ENCODE measurements at places on chromosomes 16 and 17.

DNA sequence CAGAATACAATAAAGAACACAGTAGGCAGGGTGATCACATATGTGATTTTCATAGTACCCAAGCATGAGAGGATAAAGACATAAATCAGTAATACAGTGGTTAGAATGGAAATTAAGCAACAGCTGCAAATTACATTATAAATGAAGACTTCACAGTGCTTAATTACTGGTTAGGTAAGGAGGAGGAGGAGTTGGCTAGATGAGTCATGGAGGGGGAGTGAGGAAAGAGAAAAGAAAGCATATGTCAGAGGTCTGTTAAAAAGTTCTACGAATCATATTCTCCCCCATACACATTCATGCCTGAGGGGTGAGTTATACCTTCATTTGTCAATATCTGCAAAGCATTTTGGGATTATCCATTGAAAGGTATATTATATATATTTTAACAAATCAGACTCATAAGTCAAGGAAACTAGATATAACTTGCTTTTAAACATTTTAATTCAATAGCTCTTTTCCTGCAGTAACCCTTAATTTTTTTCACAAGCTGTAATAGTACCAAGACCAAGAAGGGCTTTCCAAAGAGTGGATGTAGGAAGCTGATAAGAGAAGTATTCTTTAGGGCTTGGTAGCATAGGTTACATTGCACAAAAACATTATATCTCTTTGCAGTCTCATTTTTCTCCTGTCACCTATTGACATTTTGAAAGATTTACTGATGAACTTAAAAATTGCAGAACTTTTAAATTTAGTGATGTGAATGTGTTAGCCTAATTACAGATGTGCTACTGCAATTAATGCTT lies 99.3 kb downstream of the STXBP4 start:
- DNase-seq: no peak

GRCh38 chr16:23501291-23501690 lies 9.0 kb downstream of the GGA2 start:
- DNase-seq: no peak

DNA sequence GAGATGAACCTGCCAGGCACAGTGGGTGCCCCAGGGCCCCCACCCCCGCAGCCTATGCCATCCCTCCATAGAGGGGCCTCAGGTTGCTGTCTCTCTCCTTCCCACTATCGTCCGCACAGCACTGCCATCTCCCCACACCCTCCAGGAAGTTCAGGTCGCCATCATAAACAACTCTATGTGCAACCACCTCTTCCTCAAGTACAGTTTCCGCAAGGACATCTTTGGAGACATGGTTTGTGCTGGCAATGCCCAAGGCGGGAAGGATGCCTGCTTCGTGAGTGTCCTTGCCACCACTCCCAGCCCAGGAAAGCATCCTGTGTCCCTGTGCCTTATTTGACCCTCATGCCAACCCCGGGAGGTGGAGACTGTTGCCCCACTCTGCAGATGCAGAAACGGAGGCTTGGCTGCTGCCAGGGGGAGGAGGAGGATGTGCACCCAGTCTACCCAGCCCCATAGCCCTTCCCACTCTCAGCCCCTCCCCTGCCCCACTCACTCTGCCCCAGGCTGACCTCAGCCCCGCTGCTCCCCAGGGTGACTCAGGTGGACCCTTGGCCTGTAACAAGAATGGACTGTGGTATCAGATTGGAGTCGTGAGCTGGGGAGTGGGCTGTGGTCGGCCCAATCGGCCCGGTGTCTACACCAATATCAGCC lies 3.9 kb downstream of the PRSS21 start:
- no peak for DNase-seq

- no peak for DNase-seq
Observed at GRCh38 chr17:55057184-55057583, 88.6 kb downstream of the STXBP4 start.

- DNase-seq: peak; percentile 73
Observed at GRCh38 chr17:73232587-73233373, 28.9 kb downstream of the CPSF4L start.

- DNase-seq: peak; percentile 52
Observed at GRCh38 chr17:43927060-43927864, 15.0 kb downstream of the PPY start.

DNA sequence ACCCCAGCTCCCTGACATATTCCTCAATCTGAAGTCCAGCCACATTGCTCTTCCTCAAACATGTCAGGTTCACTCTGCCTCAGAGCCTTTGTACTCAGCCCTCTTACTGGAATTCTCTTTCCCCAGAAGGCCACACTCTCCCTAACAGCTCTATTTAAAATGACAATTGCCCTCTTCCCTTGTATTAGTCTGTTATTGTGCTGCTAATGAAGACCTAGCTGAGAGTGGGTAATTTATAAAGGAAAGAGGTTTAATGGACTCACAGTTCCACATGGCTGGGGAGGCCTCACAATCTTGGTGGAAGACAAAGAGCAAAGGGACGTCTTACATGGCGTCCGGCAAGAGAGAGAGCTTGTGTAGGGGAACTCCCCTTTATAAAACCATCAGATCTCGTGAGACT lies 46.0 kb downstream of the HS3ST2 start:
- no peak for DNase-seq

DNA sequence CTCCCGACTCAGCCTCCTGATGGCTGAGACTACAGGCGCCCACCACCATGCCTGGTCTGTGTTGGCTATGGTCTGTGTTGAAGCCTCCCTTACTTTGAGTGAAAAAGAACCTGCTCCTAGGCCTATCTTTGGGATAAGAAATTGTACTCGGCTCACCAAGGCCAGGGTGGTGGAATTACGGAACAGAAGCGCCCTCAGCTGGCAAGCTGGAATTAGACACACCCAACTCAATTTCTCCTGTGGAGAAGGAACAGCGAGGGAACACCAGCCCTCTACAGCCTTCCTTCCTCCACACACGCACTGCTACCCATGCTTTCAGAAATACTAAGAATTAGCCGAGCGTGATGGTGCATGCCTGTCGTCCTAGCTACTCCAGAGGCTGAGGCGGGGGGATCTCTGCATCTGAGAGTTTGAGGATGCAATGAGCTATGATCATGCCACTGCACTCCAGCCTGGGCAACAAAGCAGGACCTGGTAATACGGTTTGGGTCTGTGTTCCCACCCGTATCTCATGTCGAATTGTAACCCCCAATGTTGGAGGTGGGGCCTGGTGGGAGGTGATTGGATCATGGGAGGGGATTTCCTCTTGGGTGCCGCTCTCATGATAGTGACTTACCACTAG lies 40.1 kb upstream of the RBBP6 start:
- peak; percentile 49 for DNase-seq

DNA sequence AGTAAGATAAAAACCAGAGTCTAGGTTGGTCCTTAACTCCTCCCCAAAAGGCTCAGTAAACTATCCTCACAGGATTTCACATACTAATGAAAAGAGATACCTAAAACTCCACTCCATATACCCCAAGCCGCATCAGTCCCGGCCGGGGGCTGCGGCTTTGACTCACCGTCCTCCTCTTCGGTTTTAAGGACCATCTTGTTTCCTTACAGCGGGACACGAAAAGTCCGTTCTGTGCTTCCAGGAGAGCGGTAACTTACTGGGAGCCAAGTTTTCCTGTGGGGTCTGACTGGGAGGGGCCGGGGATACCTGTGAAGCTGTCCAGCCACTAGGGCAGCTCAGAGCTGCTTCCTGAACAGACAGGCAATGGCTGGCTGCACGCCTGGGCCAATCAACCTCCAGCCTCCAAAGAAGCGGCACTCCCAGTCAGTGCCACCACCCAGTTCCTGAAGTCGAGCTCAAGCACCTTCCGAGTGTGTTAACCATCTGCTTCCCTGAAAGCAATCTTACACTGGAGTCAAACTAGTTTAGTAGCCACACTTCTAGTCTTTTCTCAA lies 45.5 kb downstream of the CYTH1 start:
- peak; percentile 94 for DNase-seq

GRCh38 chr17:33689725-33690124 lies 396.6 kb upstream of the ASIC2 start:
- no peak for DNase-seq

DNA sequence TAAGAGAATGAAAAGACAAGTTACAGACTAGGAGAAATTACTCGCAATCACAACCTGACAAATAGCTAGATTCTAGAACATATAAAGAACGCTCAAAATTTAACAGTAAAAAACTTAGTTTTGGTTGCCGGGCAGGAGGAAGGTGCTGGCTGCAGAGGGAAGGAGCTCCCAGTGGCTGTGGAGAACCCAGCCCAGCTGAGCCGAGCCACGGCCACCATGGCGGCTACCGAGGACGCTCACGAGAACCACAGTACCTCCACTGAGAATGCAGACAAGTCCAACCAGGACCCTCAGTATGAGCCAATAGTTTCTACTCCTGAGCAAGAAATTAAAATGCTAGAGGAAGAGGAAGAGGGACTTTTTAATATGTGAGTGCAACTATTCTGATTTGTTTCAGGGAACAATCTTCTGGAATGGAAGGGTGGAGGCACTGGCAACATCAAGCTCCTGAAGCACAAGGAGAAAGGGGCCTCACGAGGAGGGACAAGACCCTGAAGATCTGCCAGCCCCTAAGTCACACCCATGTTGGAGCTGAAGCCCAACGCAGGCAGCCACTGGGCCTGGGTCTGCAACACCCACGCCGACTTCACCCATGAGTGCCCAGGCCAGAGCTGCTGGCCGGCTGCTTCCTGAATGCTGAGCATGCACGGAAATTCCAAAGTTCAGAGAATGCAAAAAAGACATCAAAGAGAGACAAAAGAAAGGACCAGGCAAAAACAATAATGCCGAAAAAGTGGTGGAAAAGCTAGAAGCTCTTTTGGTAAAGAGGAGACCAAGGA lies 55.0 kb downstream of the DNAH17 start:
- DNase-seq: no peak

DNA sequence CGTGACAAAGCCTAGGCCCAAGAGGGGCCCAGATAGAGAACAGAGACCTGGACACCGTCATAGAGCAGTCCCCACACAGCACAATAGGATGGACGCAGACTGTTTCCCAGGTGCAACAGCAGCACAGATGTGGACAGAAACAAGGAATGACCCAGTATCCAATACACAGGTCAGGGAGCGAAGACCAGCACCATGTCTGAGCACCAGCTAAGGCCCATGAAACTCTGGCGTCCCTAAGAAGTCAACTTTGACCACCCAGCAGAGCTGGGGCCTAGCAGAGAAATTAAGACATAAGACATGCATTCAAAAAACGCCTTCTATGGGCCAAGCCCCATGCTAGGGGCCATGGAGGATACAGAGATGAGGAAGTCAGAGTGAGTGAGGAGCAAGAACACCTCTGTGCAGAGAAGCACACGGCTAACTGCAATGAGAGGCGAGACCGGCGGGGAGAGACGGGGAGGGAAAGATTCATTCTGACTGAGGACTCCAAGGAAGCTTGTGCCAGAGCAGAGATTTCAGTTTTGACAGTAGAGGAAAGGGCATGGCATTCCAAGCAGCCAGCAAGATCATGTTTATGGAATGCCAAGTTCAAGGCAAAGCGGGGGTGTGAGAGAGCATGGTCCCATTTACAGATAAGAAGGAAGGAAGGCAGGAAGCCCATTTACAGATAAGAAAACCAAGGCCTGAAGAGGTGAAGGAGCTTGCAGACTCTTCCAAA lies 50.8 kb downstream of the PITPNM3 start:
- no peak for DNase-seq

- DNase-seq: no peak
Observed at GRCh38 chr17:38783227-38783626, 16.1 kb downstream of the PIP4K2B start.

GRCh38 chr17:49486012-49486641 lies 9.0 kb upstream of the NGFR start:
- peak; percentile 46 for DNase-seq

GRCh38 chr17:51487947-51488346 lies 227.6 kb downstream of the UTP18 start:
- peak; percentile 71 for DNase-seq

- DNase-seq: no peak
Observed at GRCh38 chr16:81860287-81861266, 81.5 kb downstream of the PLCG2 start.

GRCh38 chr16:5349670-5350517 lies 252.3 kb upstream of the EEF2KMT start:
- DNase-seq: no peak

GRCh38 chr17:42562388-42563142 lies 617 bp downstream of the COASY start:
- peak; percentile 82 for DNase-seq

DNA sequence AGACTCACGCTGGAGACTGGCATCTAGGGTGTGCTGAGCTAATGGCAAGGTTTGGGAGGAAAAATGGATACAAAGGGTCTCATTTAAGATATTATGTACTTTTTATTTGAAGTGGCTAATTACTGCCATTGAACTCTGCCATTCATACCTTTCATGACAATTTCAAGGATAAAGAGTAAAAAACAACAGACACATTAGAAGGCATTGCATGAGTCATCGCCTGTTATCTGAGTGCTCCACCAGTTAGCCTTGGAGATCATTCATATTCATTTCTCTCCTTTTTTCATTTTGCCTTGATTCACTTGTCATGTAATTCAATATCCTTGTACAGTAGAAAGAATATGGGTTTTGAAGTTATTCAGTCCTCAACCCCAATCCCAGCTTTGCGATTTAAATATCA lies 109.5 kb downstream of the CDH8 start:
- peak; percentile 40 for DNase-seq

GRCh38 chr16:80620736-80621605 lies 80.2 kb downstream of the DYNLRB2 start:
- DNase-seq: no peak

DNA sequence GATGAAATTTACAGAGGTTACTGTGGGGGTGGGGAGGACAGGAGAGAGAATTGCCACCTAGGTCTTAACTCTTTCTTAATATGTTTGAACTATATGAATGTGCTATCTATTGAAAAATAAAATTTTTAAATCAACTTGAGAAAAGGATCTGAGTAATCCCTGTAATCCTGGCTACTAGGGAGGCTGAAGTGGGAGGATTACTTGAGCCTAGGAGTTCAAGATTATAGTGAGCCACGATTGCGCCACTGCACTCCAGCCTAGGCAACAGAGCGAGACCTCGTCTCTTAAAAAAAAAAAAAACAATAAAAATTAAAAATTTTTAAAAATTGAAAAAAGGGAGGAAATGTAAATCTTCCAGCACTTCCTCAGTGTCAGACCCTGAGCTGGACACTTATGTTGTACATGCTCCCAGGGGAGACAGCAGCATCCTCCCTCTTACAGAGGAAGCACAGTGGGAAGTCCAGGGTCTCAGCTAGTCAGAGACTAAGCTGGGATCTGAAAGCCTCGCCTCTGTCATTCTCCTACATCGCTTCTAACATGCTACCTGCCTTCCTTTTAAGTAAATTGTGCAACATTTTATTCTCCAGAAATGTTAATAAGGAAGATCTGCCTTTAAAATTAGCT lies 21.9 kb downstream of the PMM2 start:
- DNase-seq: no peak

DNA sequence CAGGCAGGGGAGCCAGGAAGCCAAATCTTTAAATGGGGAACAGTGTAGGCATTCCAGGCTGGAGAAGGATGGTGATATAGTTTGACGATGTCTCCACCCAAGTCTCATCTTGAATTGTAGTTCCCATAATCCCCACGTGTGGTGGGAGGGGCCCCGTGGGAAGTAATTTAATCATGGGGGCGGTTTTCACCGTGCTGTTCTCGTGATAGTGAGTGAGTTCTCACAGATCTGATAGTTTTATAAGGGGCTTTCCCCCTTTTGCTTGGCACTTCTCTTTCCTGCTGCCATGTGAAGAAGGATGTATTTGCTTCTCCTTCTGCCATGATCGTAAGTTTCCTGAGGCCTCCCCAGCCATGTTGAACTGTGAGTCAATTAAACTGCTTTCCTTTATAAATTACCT lies 28.8 kb downstream of the GINS3 start:
- no peak for DNase-seq

Measured in DMS53 (cell line).